ENCODE measurements at places on chromosomes 7 and 10.

DNA sequence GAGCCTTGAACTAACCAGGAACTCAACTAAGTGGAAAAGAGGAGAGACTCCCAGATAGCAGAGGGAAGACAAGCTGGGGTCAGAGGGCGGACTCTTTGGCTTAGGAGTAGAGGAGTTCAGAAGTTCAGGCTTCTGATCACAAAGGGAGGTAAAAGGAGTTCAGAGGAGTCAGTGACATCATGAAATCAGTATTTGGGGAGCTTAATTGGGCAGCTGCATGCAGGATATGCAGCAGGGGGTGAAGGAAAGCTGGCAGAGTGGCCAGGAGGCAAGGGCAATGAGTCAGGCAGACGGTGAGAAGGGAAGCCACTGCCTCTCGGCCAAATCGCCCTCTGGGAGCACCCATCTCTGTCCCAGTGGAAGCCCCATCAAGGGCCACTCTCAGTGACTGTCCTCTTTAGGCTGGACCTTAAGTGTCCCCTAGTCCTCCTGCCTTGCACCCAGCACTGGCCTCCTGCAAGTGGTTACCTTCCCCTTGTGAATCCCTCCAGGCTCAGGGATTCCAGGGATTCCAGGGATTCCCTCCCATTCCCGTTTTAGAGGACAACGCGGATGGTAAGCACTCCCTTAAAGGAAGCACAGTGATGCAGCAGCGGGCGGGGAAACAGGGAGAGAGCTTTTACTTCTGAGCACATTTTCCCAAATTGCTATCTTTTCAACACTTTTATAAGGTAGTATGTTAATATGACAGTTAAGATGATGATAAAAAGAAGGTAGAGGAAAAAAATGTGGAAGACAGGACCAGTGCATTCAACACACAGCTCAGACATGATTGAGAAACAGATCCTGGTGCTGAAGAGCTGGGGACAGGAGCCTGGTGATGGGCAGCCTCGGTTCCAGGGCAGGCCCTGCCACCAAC is 72.6 kb downstream of the KCNMA1 start:
- peak; percentile 74 for DNase-seq

GRCh38 chr7:136293841-136294391 is 316.8 kb upstream of the MTPN start:
- no peak for DNase-seq

DNA sequence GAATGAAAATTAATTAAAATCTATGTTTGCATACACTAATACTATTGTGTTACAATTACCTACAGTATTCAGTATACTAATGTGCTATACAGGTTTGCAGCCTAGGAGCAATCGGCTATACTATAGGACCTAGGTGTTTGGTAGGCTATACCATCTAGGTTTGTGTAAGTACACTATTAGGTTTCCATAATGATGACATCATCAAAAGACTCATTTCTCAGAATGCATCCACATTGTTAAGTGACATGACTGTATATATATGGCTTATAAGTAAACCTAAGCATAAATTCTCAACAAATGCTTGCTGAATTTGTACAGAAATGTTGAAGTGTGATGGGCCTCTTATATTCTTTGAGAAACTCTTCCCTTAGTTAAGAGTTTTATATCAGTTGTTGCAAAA is 206.5 kb upstream of the ZWINT start:
- no peak for DNase-seq

DNA sequence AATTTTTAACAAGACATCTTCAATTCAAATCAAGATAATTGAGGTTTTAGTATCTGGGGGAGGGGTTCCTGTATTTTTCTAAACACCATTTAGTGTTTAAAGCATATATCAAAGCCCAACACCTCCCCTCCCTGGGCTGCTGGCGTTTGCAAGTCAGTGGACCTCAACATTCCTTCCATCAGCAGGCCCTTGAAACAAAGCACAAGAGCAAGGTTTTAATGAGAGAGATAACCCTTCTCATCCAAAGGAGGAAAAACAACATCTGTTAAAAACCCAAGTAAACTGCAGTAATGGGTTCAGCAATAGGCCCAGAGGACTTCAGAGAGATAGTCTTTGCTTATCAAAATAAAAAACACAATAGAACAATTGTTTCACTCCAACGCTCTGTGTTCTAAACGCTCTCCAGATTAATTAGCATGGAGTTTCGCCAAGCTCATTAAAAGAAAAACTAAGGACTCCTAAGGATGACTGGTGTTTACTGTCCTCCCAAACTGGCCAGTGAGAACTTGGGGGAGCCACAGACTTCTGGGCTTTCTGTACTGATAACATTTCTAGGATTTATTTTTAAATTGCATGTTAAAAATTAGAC is 2.5 kb downstream of the JCAD start:
- no peak for DNase-seq

Data from GM03348 (cell line).